ENCODE measurements at places on chromosomes 7 and 10.

DNA sequence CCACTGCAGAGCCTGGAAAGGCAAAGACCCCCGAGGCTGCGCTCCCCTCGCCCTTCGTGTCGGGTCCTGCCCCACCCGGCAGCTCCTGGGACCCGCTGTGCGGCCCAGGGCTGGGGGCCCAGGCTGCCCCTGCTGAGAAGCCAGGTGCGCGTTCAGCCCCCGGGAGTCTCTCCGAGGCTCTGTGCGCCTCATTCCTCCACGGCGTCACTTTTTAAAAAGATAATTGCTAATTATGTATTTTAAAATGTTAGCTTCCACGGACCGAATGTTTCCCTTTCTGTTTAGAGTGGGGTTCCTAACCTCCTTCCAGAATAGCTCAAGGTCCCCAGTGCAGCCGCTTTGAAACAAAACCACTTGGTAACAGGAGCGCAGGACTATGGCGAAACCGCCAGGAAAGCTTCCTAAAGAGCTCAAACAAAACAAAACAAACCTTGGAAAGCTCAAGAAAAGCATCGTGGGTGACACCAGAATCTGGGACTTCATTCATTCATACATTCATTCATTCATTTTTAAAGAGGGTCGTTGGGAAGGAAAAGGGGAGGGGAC lies 45.6 kb downstream of the PDIA4 start:
- DNase-seq, result no peak

- DNase-seq, result no peak
These were observed 86.1 kb upstream of the CHST15 start for GRCh38 chr10:124179308-124180043.

- DNase-seq, result no peak
These were observed 14.1 kb downstream of the CXCL12 start for GRCh38 chr10:44370731-44371248.

DNA sequence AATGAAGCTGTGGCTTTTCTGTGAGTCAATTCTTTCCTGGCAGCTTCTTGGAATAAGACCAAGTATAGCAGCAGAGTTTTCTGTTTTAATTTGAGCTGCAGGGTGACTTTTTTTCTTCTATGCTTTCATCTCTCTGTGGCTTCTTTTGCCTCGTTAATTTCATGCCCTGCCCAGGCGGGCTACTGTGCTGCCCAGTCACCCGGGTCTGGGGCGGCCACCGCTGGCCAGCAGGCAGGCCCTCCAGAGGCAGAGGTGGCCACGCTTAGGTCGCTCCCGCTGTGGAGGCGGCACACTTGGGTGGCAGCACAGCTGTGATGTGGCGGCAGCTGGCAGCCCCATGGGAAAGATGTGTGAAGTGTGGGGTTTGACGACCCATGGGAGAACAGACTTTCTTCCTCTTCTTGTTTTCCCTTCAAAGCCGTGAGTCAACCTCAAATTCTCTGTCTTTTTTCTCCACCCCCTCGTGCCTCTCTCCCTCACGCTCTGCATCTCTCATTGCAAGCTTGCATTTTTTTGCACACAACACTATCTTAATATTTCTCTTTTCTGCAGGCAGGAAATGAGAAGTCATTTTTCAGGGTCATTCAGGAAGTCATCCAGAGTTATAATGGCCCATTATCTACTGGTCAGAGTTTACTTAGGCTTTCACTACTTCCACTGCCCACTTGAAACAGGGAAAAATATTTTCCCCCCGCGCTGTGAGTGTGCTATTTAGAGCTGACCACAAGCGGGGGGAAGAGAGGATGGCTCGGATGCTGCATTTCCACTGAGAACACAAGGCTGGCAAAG lies 67.8 kb downstream of the EGFR start:
- DNase-seq, result peak; percentile 5

GRCh38 chr7:132138817-132139216 lies 437.5 kb downstream of the PLXNA4 start:
- no peak for DNase-seq

DNA sequence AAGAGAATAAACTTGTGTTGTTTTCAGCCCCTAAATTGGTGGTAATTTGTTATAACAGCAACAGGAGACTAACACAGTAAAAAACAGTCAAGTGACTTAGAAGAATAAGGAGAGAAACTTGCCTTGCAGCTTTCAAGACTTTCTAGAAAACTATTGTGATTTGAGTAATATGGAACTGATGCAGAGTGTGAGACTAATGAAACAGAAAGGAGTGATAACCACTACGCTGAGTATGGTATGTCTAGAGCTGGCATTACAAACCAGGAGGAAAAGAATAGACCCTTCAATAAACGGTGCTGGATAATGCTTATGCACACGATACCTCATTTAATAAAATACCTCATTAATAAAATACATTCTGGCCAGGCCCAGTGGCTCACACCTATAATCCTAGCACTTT lies 99.9 kb downstream of the CREM start:
- no peak for DNase-seq

- no peak for DNase-seq
These were observed 41.4 kb downstream of the TOMM7 start for GRCh38 chr7:22781230-22781711.

- no peak for DNase-seq
These were observed 8.5 kb downstream of the CLIP2 start for GRCh38 chr7:74297516-74298233.

- no peak for DNase-seq
These were observed 86.4 kb downstream of the RBM20 start for GRCh38 chr10:110730345-110731050.

GRCh38 chr10:3102720-3103427 lies 35.5 kb downstream of the PFKP start:
- DNase-seq, result no peak

DNA sequence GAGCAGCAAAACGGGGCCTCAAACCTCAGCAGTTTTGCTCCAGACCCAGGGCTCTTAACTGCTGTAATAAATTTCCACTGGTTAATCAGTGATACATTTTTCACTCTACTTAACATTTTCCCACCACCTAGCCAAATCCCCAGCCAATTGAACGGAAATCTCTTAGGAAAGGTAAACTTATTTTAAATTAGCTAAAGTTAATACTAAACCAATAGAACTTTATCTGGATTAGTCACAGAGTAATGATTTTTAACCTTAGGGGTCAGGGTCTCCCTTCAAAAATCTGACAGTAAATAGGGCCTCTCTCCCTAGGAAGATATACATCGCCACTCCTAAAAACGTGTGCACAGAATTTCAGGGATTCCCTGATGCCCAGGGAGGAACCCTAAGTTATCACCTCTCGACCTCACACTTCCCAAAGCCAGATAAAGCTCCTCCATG lies 87.4 kb upstream of the KMT2E start:
- no peak for DNase-seq

- no peak for DNase-seq
These were observed 17.5 kb upstream of the CPVL start for GRCh38 chr7:29163854-29164253.

GRCh38 chr10:76192151-76192550 lies 760.7 kb downstream of the LRMDA start:
- DNase-seq, result no peak

GRCh38 chr7:33936503-33936902 lies 31.2 kb downstream of the BMPER start:
- DNase-seq, result no peak

- DNase-seq, result no peak
These were observed 206.0 kb downstream of the CCDC3 start for GRCh38 chr10:12795315-12796110.

GRCh38 chr10:90179696-90180407 lies 478.5 kb downstream of the KIF20B start:
- no peak for DNase-seq

- no peak for DNase-seq
These were observed 89.6 kb downstream of the PPP1R17 start for GRCh38 chr7:31776616-31777015.

DNA sequence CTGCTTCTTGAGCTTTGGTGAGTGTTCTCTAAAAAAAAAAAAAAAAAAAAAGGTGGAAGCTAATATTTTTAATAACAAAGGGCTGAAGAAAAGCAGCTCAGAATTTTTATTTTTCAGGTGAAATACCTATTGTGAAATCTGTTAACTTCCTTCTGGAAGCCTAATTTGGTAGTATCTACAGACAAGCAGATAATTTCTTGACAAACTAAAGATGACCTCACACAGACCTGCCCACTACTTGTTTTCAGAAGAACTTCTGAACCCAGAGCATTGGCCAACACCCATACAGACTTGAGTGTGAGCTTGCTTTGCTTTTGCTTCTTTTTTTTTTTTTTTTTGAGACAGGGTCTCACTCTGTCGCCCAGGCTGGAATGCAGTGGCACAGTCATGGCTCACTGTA lies 31.2 kb downstream of the LRRC4 start:
- no peak for DNase-seq

- no peak for DNase-seq
These were observed 1.2 kb downstream of the TRDMT1 start for GRCh38 chr10:17200001-17200911.

- DNase-seq, result no peak
These were observed 422 bp downstream of the AP1S1 start for GRCh38 chr7:101154693-101155102.

DNA sequence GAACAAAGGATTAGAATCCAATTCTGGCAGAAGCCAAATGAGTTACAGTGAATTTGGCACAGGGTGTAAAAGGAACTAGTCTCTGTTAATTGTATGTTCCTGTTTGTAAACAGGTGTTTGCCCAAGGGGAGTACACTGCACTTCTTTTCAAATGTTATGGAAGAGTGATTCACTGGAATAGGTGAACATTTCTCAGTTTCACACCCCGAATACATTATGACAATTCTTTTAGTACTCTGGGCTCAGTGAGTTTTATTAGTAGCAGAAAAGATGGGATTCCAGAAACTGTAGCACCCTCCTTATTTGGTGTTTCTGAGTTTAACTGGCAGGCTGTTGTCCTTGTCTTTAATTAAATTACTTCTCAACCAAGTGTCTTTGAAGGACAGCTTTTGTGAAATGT lies 329.2 kb downstream of the BBS9 start:
- no peak for DNase-seq

DNA sequence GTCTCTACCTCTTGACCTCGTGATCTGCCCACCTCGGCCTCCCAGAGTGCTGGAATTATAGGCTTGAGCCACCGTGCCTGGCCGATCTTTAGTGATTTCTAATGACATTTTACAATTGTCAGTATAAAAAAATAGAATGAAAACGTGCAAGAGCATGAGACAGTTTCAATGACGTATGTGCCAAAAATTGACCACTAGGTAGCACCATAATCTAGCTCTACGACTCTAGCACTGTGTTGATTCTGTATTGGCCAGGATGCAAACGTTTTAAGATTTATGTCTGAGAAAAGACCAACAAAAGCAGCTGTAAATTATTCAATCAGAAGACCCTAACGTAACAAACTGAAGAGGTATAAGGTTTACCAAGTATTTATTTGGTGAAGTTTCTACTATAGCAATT lies 25.4 kb upstream of the EXOC6 start:
- DNase-seq, result no peak

DNA sequence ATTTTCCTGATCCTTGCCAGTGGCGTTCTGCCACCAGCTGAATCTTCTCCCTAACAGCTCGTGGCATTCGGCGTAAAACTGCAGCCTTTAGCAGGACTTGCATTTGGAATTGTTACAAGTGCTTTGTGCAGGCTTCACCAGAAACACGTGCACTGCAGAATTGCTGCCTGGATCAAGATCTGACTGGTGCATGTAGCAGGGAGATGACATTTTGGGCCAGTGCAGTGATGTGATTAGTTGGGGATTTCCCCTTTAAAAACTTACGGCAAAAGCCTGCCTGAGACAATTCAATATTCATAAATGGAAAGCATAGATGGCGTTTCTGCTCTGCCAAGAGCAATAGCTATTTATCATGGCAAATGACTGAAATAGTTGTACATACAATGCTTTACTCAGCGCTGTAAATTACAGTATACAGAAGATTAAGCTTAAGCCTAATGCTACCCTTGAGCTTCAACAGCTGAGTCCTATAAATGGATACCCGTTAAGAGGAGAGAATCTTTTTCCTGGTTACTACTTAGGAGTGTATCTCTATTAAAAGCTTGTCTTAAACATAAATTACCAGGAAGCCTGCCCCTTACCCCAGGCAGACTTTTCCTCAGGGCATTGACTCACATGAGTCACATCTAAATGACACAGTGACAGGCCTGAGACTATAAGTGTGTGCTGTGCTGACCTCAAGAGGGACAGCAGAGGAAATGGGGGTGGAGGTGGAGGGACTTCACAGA lies 106.3 kb downstream of the ATXN7L1 start:
- no peak for DNase-seq

DNA sequence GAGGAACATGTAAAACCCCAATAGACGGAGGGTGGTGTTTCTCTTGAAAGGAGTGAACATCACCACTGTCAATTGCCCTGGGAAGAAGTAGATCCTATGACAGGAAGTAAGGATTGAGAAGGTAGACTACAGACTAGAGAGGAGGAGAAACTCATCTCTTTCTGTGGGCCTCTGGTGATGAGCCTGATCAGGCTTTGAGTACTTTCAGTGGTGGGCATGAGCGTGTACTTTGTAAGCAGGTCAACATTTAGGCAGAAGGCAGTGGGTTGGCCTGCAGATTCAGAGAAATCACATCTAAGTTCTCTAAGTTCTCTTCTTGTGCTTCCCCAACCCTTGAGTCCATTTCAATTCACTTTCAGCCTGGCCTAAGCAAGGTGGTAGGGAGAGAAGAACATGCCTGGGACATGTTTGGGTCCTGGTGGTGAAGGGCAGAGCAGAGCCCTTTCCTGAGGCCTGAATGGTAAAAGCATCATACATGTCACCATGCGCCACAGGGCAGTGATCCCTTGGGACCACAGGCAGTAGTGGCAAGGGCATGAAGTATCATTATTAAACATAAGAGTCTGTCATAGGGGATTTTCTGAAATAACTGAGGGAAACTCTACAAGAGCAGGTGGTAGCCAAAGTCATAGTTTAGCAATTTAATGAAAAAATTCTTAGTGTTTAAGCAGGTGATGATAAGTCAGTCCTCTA lies 56.4 kb upstream of the ANKRD1 start:
- no peak for DNase-seq

DNA sequence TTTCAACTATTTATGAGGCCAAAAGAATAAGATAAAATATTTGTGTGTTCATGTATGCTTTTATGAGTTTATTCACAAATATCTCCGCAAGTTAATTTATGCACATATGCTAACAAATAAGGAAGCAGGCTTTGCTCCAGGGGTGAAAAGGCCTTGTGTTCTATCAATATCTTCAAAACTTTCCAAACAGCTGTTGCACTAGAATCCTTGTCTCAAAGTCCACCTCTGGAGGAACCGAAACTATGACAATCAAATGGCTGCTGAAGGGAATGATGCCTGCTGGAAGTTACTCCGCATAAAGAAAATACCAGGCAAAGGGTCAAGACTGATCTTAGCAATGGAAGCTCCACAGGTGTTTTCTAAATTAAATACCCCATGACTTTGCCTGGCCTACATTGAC lies 145.0 kb upstream of the GHITM start:
- no peak for DNase-seq

GRCh38 chr7:103989785-103990767 lies 618 bp upstream of the RELN start:
- DNase-seq, result no peak

DNA sequence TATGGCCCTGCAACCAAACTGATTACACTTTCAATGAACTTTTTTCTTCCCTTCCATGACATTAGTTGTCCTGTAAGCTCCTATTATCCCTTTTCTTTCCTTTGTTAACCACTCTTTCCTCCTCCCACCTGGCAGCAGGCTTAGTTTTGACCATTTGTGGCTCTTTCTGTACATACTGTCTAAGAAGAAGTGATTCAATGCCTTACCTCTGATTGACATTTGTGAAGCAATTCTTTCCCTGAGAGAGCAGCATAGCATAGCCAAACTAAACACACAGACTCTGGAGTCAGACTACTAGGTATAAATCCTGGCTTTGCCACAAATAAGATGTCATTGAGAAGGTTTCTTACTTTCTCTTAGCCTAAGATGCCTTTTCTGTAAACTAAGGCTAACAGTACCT lies 48.9 kb downstream of the AHR start:
- DNase-seq, result no peak

- DNase-seq, result no peak
These were observed 49.3 kb downstream of the GPR141 start for GRCh38 chr7:37732888-37733287.

Data from stimulated activated CD4-positive, alpha-beta T cell treated with anti-CD3 and anti-CD28 coated beads, Interleukin-12 subunit alpha, Interleukin-12 subunit beta, amount 100 ng/mL, for 4 hours (primary cell).